MV-4-11 (cell line): ENCODE measurements at places on chromosomes 11 and 22.

DNA sequence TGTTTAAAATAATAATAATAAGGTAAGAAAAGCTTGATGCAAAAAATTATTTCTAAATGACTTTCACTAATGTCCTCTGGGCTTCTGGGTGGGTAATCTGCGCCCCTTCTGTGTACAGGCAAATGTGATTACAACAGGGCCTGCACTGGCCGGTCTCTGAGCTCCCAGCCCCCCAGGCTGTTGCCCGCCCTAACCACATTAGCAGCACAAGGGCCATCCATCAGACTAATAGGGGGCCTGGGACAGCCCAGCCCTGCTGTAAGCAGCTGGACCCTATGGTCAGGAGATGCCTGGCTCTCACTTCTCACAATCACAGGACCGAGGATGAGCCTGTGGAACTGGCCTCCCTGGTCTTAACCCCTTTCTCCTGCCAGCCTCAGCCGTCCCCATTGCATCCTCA lies 388.4 kb downstream of the BUD13 start:
- DNase-seq: no peak

- peak; percentile 22 for DNase-seq
Observed at GRCh38 chr11:62124186-62125113, 639 bp downstream of the INCENP start.

DNA sequence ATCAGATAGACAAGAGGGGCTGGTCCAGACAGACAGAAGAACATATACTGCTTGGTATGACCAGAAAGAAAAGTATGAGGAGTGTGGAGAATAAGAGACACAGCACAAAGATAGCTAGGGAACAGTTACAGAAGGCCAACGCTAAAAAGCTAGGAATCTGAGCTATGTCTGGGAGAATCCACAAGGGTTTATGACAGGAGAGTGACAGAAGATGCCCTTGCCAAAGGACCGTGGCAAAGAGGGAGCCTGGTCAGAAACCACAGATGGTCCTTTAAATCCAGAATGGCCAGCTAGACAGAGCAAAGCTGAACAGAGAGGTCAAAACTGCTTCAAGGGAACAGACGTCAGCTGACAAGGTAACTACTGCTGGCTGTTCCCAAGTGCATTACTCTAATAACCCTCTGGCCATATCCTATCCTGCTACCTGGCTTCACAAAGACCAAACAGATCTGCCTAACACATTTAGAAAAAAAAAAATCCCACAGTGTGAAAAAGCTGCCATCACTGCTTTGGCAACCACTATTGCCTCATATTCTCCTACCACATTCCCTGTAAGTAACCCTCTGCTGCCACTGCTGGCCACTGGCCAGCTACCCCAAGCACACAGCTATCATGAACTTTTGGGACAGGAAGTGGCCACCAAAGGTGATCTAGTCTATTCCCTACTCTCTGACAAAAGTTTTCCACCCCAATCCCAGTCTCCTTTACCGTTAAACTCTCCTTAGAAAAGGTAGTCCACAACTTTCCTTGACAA lies 7.3 kb downstream of the SERGEF start:
- DNase-seq: peak; percentile 68

DNA sequence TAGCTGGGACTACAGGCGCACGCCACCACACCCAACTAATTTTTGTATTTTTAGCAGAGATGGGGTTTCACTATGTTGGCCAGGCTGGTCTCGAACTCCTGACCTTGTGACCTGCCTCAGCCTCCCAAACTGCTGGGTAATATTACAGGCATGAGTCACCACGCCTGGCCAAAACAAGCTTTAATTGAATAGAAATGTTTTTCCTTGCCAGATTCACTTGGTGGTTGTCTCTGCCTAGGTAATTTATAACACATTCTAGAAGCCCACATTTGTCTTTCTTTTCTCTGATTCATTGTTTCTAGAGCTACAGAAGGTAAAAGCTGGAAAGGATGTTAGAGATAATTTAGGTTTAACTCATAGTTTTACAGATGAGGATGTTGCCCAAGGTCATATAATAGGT lies 41.3 kb downstream of the CECR2 start:
- no peak for DNase-seq

DNA sequence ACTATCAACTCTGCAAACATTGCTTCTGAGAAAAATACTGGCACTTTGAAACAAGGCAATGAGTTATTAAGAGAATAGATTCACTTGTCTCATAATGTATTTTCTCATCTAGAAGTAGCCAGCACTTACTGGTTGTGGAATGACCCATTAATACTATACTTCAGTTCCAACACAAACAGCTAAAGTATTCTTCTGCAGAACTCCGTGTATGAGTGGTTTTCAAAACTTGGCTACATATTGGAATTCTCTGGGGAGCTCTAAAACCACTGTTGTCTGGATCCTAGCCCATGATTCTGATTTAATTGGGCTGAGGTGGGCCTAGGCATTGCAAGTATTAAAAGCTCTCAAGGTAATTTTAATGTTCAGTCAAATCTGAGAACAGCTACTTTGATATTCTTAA lies 1416.4 kb upstream of the RAG2 start:
- no peak for DNase-seq

DNA sequence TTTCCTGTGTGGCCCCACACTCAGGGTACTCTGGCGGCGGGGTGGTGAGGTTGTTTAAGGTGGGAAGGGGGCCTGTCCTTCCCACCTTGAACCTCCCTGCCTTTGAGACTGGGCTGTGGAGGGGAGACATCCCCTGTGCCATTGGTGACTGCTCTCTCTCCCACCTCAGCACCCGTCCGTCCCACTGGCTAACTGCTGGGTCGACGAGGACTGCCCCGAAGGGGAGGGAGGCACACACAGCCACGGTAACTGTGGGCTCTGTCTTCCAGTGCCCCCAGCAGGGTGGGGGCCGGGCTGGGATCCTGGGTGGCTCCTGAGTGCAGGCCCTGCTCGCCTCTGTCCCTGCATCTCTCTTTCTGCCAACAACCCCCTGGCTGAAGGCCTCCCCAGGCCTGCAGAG lies 7.5 kb downstream of the P2RX6 start:
- no peak for DNase-seq

DNA sequence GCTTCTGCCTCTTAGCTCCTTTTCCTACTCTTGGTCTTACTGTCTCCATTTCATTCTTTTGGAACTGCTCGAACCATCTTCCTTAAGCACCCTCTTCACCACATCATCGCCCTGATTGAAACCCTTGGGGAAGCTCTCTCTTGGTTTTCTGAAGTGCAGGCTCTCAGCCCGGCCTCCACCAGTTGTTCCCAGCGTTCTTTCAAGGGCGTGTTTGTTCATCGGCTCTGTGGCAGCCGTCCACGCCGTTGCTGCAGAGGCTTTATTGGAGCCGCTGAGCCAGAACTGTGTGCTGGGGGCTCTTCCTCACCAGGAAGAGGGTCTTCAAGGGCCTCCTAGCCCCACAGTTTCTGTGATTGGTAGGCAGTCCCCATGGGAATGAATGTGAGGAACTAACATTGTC lies 214.1 kb downstream of the TBC1D22A start:
- DNase-seq: no peak

DNA sequence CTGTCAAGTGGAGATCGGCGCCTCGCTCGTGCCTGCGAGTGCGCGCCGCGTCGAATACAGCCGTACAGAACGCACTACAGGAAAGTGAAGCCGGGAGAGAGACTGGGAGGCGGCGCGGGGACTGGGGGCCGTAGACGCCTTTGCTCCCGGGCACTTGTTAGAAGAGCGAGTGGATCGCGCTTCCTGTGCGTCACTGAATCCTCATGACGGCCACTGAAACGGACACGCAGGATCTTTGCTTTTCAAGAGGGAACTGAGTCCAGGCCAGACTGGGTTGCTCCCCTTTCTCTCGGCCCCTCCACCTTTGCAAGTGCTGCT lies 314 bp downstream of the RIC8A start:
- peak; percentile 45 for DNase-seq

DNA sequence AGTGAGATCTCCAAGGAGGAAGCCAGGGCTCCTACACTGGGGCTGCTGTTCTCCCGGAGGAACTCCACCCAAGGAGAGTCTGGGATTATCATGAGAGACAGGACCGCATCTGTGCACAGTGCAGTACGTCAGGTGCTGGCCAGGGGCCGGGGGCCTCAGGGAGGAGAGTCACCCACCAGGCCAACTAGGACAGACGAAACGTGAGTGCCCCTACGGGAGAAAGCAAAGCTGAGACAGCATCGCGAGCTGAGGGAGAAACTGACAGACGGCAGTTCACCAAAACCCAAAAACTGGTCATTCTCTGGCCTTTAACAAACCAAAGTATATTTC lies 273.4 kb downstream of the BRD1 start:
- no peak for DNase-seq

GRCh38 chr11:70432065-70432464 lies 33.7 kb downstream of the CTTN start:
- DNase-seq: peak; percentile 13

- peak; percentile 7 for DNase-seq
Observed at GRCh38 chr22:31561238-31561887, 65.0 kb downstream of the SFI1 start.

DNA sequence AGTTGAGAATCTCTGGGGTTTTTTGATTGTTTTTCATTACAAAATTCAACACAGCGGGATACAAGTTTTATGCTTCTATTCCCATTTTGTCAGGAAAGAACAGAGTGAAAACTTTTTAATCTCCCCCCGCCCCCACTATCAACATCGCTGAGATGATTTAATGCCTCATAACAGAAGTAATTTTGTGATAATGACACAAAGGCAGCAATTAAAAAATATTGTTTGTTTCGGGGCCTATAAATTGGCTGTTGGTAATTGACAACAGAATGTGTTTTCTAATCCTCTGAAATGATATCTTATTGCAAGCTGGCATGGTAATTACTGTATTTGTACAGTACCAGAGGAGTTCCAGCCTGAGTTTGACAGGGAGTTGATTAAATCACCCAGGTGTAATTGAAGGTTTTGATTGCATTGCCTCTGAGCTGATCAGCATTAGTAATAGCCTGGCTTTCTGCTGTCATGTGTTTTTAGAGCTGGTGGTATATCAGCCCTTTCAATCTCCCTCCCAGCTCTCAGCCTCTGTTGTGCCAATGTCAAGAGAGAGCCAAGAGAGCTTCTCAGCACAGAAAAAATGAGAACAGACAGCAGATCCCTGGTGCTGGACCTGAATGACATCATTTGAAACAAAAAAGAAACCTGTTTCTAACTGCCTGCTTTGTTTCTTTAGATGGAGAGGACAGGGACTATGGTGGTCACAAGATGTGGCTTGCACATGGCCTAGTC lies 265.1 kb downstream of the FAM76B start:
- no peak for DNase-seq

DNA sequence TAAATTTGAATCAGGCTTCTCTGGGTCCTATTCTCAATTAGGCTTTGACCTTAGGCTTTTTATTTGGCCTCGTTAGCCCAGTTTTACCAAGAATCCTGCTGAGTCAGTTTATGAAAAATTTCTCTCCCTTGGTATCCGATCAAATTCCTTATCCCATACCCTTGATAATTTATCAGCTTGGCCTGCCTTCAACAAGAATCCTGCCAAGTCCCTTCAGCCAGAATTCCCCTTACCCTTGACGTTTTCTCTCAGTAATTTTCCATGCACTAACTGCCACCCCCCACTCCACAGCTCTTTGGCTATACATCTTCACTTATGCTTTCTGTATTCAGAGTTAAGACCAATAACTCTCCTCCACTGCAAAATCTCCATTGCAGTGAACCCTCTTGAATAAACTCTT lies 811.0 kb upstream of the CCDC90B start:
- DNase-seq: no peak

GRCh38 chr22:47553436-47553835 lies 791.0 kb downstream of the TBC1D22A start:
- no peak for DNase-seq

DNA sequence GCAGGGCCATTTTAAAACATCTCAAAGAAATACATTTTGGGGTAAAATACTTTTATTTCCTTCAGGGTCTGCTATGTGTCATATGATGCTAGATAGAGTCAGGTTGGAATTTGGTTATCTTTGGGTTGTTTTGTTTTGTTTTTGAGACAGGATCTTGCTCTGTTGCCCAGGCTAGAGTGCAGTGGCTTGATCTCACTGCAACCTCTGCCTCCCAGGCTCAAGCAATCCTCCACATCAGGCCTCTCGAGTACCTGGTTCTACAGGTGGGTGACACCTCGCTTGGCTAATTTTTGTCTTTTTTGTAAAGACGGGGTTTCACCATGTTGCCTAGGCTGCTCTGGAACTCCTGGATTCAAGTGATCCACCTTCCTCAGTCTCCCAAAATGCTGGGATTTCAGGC lies 17.3 kb downstream of the DENND5A start:
- no peak for DNase-seq

DNA sequence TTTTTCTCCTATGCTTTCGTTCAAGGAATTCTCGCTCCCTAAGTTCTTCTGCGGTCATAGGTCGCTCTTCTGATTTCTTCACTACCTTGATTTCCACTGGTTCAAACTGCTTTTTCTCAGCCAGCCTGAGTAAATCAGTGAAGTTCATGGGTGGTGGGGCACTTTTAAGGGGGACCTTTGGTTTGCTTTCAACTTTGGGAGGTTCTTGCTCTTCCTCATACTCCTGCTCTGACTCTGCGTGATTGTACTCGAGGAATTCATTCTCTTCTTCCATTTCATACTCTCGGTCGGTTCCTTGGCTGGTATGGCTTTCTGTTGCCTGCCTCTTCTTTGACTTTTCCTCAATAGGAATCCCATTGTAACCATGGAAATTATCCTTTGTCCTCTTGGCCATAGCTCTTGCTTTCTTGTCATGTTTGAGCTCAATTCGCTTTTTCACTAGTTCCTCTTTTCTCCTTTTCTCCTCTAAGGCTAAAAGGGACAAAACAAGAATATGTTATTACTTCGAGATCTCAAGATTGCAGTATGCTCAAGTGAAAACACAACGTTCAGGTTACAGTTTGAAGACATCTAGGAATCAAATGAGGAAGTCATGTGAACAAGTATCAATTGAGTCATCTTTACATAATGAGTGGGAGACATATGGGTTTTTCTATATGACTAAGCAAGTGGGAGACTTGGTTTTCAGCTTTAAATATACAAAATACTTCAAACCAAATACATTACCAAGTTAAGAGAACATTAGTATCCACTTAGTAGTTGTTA lies 16.2 kb downstream of the MISFA start:
- peak; percentile 95 for DNase-seq

- no peak for DNase-seq
Observed at GRCh38 chr11:127506647-127507046, 506.1 kb upstream of the KIRREL3 start.

- DNase-seq: no peak
Observed at GRCh38 chr11:31798554-31799434, 12.3 kb downstream of the PAX6 start.

DNA sequence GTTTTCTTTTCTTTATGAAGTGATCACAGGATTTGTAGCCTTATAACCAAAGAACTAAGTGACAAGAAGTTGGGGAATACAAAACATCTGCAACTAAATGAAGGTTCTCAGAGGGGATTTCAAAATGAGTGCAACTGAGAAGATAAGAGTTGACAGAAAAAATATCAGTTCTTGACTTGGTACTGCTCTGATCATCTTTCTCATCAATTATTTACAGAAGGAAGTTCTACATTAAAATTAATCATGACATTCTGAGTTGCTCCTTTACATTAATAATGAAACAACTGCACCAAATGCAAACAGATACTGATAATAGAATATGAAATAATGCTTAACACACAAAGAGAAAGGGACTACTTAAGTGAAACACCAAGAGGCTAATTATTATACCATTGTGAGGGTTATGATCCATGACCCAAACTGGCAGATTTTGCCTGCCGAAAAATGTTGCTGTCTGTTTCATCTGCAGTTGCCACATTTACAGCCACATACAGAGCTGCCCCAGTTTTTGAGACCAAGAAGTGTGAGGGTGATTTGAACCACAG lies 561.9 kb upstream of the ANO5 start:
- DNase-seq: no peak

GRCh38 chr11:103812680-103813079 lies 223.8 kb upstream of the DDI1 start:
- DNase-seq: no peak
